ENCODE measurements at places on chromosomes 12 and 14. TPM values are rescaled to one million over a fixed set of nuclear protein-coding genes. Genes with fewer than 3 reads are reported as not detected.

- no peak overlapping the region for H3K4me3 ChIP-seq
- H3K27me3 ChIP-seq: peaks cover 100% of the 10 kb centered on the region
- no peak overlapping the region for H3K27ac ChIP-seq
- DNase-seq: no peak
- no peaks in the 10 kb centered on the region for H3K36me3 ChIP-seq
- H3K4me1 ChIP-seq: no peaks in the 10 kb centered on the region
Observed at GRCh38 chr14:104600141-104600643, 4.4 kb downstream of the TMEM179 start.

GRCh38 chr14:68975667-68976066 is 3.4 kb downstream of the ACTN1 start:
- H3K4me3 ChIP-seq: no peak overlapping the region
- no peaks in the 10 kb centered on the region for H3K27me3 ChIP-seq
- peaks cover 52% of the 10 kb centered on the region for H3K4me1 ChIP-seq
- no peak for DNase-seq
- H3K36me3 ChIP-seq: peaks cover 4% of the 10 kb centered on the region

- no peak overlapping the region for H3K4me3 ChIP-seq
- no peaks in the 10 kb centered on the region for H3K4me1 ChIP-seq
- H3K27me3 ChIP-seq: no peaks in the 10 kb centered on the region
Observed at GRCh38 chr14:29865299-29865698, 62.3 kb downstream of the PRKD1 start.

HHIPL1 gene
- total RNA-seq: not detected

CIT gene
- total RNA-seq: 12.6 TPM

KRT83 gene
- not detected for total RNA-seq

LHX5 gene
- not detected for total RNA-seq

ART4 gene
- total RNA-seq: 0.95 TPM

Data from esophagus squamous epithelium (tissue), 5 donors.